ENCODE measurements at places on chromosomes 3 and 15.

- H3K4me1 ChIP-seq, result no peaks in the 10 kb centered on the region
- H3K27ac ChIP-seq, result no peak overlapping the region
- no peaks in the 10 kb centered on the region for H3K36me3 ChIP-seq
- no peak overlapping the region for H3K4me3 ChIP-seq
These were observed 5.4 kb downstream of the H1-8 start for GRCh38 chr3:129548104-129548965.

- no peaks in the 10 kb centered on the region for H3K27me3 ChIP-seq
- H3K4me3 ChIP-seq, result no peak overlapping the region
- DNase-seq, result peak; percentile 80
- H3K4me1 ChIP-seq, result peaks cover 5% of the 10 kb centered on the region
- H3K27ac ChIP-seq, result no peak overlapping the region
These were observed 17.3 kb downstream of the C3orf18 start for GRCh38 chr3:50550079-50550736.

DNA sequence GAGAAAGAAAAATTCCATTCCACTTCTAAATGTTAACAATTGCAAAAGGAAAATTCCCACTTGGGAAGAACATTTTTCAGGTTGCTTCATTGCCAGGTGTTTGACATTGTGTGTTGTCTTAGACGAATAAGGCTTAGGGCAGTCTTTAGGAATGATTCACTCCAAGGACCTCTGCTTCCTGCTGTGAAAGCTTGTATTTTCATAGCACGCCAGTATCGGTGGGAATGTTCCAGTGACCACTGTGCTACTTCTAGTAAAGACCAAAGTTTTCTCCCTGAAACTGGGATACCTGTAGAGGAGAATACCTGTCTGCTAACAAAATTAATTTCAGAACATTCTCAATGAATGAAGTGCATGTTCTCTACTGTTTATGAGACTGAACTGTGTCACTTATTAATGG lies 64.1 kb downstream of the CDIN1 start:
- no peaks in the 10 kb centered on the region for H3K27me3 ChIP-seq
- H3K4me3 ChIP-seq, result no peak overlapping the region
- no peaks in the 10 kb centered on the region for H3K36me3 ChIP-seq
- H3K4me1 ChIP-seq, result no peaks in the 10 kb centered on the region
- H3K27ac ChIP-seq, result no peak overlapping the region

GRCh38 chr15:51071578-51071977 lies 23.1 kb downstream of the TNFAIP8L3 start:
- H3K27ac ChIP-seq, result peak overlapping the region; percentile 29
- peaks cover 28% of the 10 kb centered on the region for H3K4me1 ChIP-seq
- H3K4me3 ChIP-seq, result no peak overlapping the region
- H3K27me3 ChIP-seq, result peaks cover 30% of the 10 kb centered on the region

DNA sequence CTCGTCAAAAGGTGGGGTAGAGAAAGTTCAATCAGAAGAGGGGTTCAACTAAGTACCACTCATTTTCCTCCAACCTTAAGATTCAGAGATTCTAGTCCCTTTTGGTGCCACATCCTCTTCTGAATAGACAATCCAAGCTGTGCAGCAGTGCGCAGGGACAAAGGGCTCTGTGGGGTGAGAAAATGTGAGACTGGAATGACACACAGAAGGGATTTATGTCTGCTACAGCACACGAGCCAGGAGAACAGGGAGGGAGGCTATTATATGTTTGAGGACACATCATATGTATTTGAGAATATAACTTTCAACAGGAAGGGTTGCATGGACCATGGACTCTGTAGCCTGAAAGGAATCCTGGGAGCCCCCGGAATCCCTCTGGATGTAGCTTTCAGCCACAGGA lies 33.0 kb downstream of the LSM3 start:
- no peaks in the 10 kb centered on the region for H3K4me1 ChIP-seq
- no peaks in the 10 kb centered on the region for H3K36me3 ChIP-seq
- no peak overlapping the region for H3K4me3 ChIP-seq
- no peaks in the 10 kb centered on the region for H3K27me3 ChIP-seq
- H3K27ac ChIP-seq, result no peak overlapping the region
- DNase-seq, result no peak

DNA sequence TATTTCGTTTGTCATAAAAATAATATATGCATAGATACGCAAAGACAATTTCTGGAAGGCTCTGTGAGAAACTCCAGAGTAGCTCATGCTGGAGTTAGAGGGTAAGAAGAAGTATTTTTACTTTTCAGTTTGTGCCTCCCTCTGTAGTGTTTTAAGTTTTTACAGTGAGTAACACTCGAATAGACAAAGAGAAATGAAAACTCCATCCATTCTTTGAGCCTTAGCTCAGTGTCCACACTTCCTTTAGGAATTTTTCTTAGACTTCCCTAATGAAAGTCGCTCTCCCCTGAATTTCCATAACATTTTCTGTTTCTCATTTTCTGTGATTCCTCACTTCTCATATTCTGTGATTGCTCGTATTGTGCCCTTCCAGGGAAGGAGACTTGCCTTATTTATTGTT lies 2.1 kb downstream of the BLOC1S6 start:
- no peaks in the 10 kb centered on the region for H3K27me3 ChIP-seq
- H3K36me3 ChIP-seq, result peaks cover 9% of the 10 kb centered on the region
- H3K4me3 ChIP-seq, result peak overlapping the region; percentile 98

- H3K36me3 ChIP-seq, result no peaks in the 10 kb centered on the region
- H3K4me3 ChIP-seq, result no peak overlapping the region
- peaks cover 26% of the 10 kb centered on the region for H3K27me3 ChIP-seq
- H3K27ac ChIP-seq, result no peak overlapping the region
These were observed 13.2 kb upstream of the RGMA start for GRCh38 chr15:93102211-93102610.

GRCh38 chr3:107132674-107133073 lies 244.6 kb upstream of the CCDC54 start:
- H3K4me1 ChIP-seq, result no peaks in the 10 kb centered on the region
- no peak overlapping the region for H3K27ac ChIP-seq
- H3K27me3 ChIP-seq, result no peaks in the 10 kb centered on the region
- DNase-seq, result no peak
- H3K4me3 ChIP-seq, result no peak overlapping the region

DNA sequence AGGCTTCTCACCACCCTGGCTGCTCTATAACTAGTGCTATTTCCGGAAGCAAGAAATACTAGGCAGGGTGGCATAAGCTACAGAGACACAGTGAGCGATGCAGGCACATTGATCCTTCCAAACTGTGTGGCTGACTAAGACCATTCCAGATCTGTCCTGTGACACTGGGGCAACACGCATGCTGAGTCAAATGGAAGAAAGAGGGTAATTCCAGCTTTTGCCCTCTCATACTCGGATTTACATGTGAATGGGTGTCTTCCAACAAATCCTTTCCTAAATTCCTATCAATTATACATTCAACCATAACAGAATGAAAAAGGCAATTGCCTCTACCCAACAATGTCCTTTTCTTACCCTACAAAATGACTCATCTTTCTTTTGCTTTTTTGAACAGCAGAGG lies 5.1 kb downstream of the FSIP1 start:
- peaks cover 3% of the 10 kb centered on the region for H3K36me3 ChIP-seq
- peaks cover 4% of the 10 kb centered on the region for H3K27me3 ChIP-seq
- DNase-seq, result no peak
- H3K4me1 ChIP-seq, result peaks cover 31% of the 10 kb centered on the region

DNA sequence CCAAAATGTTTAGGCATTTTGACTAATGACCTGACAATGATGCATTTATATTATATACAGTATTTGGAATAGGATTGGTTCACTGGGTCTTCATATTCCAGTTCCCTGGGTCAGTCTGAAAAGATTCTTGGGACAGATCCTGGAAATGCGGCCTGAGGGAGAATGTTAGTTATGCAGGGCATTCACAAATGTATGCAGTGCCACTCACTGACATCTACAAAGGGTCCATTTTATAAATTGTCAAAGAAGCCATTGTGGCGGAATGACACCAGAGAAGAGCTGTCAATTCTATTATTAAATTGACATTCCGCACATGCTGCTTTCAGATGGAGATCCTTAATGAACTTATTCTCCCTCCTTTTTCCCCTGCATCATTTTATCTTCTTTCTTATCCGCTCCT lies 176.6 kb downstream of the VGLL3 start:
- no peaks in the 10 kb centered on the region for H3K36me3 ChIP-seq
- no peak overlapping the region for H3K4me3 ChIP-seq
- H3K4me1 ChIP-seq, result no peaks in the 10 kb centered on the region
- H3K27ac ChIP-seq, result no peak overlapping the region
- H3K27me3 ChIP-seq, result no peaks in the 10 kb centered on the region

GRCh38 chr15:99682455-99682854 lies 50.8 kb downstream of the LYSMD4 start:
- H3K27ac ChIP-seq, result no peak overlapping the region
- no peak for DNase-seq
- no peak overlapping the region for H3K4me3 ChIP-seq
- peaks cover 17% of the 10 kb centered on the region for H3K4me1 ChIP-seq
- H3K27me3 ChIP-seq, result no peaks in the 10 kb centered on the region

DNA sequence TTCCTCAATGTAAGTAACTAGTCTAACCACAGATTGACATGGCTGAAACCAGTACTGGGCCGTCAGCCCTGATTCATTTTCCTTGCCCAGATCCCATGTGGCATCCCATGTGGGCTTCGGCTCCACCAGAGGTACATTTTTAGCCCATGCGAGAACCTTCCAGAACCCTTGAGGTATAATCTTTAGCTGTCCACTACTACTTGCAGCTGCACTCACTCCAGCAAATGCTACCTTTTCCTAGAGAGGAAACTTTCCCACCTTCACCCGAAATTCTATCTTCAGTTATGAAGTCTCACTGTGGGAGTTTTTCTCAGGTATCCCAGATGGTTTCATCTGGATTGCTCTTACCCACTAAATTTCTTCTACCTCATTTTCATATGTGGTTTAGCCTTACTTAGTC lies 907.2 kb downstream of the ROBO1 start:
- no peak overlapping the region for H3K27ac ChIP-seq
- H3K36me3 ChIP-seq, result peaks cover 1% of the 10 kb centered on the region
- H3K4me3 ChIP-seq, result no peak overlapping the region
- H3K4me1 ChIP-seq, result no peaks in the 10 kb centered on the region

DNA sequence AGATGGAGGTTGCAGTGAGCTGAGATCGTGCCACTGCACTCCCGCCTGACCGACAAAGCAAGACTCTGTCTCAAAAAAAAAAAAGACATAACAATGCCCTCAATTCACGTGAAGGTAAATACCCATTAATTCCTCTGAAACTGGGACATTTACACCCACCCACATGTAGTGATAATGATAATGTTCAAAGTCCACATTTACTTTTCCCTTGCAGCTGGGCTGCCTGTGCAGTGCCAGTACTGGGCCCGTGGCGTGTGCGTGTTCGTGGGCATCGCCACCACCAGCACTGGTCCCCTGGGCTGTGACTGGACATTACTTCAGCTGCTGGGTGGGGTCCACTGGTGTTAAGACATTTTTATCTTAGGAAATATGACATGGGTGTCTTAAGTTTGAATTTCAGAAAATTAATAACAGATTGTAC lies 123.6 kb downstream of the SLC25A26 start:
- H3K4me3 ChIP-seq, result no peak overlapping the region
- H3K27me3 ChIP-seq, result no peaks in the 10 kb centered on the region
- peaks cover 12% of the 10 kb centered on the region for H3K36me3 ChIP-seq
- no peak for DNase-seq
- H3K4me1 ChIP-seq, result no peaks in the 10 kb centered on the region

GRCh38 chr3:43693594-43693993 lies 2.9 kb downstream of the ABHD5 start:
- H3K27me3 ChIP-seq, result no peaks in the 10 kb centered on the region
- peaks cover 3% of the 10 kb centered on the region for H3K36me3 ChIP-seq
- H3K27ac ChIP-seq, result peak overlapping the region; percentile 48
- peaks cover 37% of the 10 kb centered on the region for H3K4me1 ChIP-seq
- DNase-seq, result no peak
- peak overlapping the region; percentile 12 for H3K4me3 ChIP-seq

GRCh38 chr3:52126036-52126435 lies 28.2 kb downstream of the POC1A start:
- H3K4me1 ChIP-seq, result peaks cover 11% of the 10 kb centered on the region
- H3K4me3 ChIP-seq, result no peak overlapping the region
- DNase-seq, result no peak

DNA sequence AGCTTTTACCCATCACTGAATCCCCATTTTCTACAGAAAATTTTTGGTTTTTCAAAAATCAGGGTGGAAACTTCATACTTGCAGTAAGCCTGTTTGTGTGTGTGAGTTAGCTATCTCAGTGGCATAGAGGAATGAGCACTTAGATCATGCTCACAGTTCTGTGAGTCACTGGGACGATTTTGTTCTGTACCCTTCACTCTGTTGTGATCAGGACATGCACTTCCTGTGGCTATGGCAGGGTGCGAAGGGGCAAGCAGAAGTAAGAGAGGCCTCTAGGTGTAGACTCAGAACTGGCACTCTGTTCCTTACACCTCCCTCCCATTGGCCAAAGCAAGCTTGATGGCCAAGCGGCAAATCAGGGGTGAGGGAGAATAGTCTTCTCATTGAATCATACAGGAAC lies 11.6 kb downstream of the NIPA2 start:
- H3K4me3 ChIP-seq, result no peak overlapping the region
- no peak overlapping the region for H3K27ac ChIP-seq
- H3K27me3 ChIP-seq, result no peaks in the 10 kb centered on the region
- DNase-seq, result no peak
- peaks cover 40% of the 10 kb centered on the region for H3K36me3 ChIP-seq

Measured in activated CD8-positive, alpha-beta memory T cell treated with anti-CD3 and anti-CD28 coated beads, Interleukin-2, amount 10 ng/mL, durations not matched to agents 7 days and 5 days (primary cell).